ENCODE measurements at places on chromosomes 13 and 19. TPM values are rescaled to one million over a fixed set of nuclear protein-coding genes. Genes with fewer than 3 reads are reported as not detected.

Gene STOML3
- total RNA-seq, result not detected

Gene LIM2
- total RNA-seq, result not detected

Gene CEACAM20
- total RNA-seq, result not detected

Gene PSG1
- not detected for total RNA-seq

Gene CLDN10
- not detected for total RNA-seq

Gene C13orf42
- total RNA-seq, result not detected

Gene GPR12
- total RNA-seq, result 0.15 TPM

All from left ventricle myocardium superior (tissue), 1 donor.